Ureter (tissue), 1 donor: ENCODE measurements at places on chromosomes 12 and 14.
A peak's percentile ranks its signal among the peaks of the same experiment; 100 is the strongest.

GRCh38 chr14:36176524-36176923 lies at the start of gene PTCSC3:
TSS of gene PTCSC3 (minus strand) at chr14:36176722.
- no peak for DNase-seq

DNA sequence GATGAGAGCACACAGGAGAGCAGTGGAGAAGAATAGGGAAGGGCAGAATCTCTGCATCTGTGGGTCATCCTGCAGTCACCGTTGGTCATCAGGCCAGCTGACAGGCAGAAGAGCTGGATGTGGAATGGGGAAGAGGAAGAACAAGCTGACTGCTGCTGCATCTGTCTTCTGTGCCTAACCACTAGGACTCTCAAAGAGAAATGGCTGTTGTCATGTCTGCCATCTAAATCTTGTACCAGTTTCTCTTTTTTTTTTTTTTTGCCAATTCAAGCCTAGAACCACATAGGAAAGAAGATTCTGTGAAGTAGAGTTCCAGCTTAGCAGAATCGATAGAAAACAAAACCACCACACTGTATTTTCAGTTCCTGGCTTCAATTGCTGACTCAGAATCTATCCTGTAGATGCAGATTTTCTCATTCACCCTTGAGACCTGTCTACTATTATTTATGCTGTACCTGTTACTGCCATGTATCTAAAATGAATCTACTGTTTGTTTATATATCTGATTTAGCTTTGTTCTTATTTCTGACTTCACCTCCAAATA lies 421.9 kb upstream of the PRICKLE1 start:
- no peak for DNase-seq

- DNase-seq, result no peak
Observed at GRCh38 chr12:22969521-22969920, 344.6 kb downstream of the ETNK1 start.

DNA sequence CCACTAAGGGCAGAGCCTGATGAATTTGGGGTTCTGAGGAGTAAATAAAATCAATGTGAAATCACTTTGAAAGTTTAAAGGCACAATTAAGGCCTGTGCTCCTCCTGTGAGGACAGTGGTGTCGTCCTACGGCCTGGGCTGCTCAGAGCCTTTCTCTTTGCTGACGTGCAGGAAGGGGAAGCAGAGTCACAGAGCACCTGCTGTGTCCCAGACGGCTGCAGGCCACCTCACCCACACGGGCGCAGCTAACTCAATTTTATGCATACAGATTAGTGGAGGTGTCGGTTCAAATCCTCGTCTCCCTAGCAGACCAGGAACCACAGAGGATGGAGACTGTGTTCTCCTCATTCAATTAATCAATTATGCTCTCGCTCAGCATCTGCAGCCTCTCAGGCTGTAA lies 11.4 kb upstream of the DLK1 start:
- DNase-seq, result no peak

GRCh38 chr12:49440035-49440434 lies 72.8 kb downstream of the SPATS2 start:
- DNase-seq, result no peak

DNA sequence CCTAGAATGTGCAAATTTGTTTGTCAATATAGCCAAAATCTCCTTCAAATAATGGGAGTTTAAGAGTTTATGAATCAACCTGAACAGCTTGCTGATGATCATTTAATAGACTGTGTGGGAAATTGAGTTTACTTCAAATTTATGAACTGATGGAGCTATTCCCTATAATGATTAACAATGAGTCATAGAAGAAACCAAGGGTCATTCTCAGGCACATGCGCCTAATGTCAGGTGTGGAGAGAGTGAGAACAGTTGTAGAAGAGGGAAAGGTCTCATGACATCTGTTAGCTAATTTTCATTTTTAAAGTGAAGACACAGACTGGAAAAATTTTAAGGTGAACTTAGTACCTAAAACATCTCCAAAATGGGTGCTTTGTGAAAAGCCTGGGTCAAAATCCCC lies 191.8 kb downstream of the BMP4 start:
- no peak for DNase-seq

DNA sequence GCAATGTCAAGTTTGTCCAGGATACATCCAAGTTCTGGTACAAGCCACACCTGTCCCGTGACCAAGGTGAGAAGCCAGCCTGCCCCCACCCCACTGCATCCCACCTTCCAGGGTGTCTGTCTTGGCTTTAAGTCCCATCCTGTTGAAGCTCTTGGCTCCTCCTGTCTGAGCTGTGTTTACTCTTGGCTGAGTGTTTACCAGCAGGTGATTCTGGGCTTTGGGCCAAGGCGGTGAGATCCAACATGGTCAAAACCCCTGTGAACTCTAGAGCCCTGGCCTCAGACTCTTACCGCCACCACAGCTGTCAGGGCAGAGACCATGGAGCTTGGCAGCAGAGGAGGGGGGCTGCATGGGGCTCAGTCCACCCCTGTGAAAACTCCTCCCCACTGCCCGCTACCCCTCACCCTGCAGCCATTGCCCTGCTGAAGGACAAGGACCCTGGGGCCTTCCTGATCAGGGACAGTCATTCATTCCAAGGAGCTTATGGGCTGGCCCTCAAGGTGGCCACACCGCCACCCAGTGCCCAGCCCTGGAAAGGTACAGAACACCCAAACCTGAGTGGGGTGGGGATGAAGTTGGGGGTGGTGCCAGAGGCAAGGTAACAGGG lies 11.6 kb downstream of the TNS2 start:
- DNase-seq, result peak; percentile 61

DNA sequence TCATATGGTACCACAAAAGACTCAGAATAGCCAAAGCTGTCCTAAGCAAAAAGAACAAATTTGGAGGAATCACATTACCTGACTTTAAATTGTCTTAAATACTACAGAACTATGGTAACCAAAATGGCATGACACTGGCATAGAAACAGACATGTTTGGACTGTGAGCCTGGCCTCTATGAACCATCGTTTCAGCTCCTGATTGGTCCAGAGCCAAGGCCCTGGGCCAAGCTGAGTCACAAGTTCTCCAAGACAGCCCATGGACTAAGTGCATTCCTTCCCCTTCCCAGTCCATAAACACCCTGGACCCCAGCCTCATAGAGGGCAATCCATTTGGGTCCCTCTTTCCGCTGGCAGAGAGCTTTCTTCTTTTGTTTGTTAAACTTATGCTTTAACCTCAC lies 12.1 kb upstream of the PRR4 start:
- no peak for DNase-seq

GRCh38 chr12:31682136-31682962 lies 22.9 kb downstream of the ETFBKMT start:
- DNase-seq, result peak; percentile 54

DNA sequence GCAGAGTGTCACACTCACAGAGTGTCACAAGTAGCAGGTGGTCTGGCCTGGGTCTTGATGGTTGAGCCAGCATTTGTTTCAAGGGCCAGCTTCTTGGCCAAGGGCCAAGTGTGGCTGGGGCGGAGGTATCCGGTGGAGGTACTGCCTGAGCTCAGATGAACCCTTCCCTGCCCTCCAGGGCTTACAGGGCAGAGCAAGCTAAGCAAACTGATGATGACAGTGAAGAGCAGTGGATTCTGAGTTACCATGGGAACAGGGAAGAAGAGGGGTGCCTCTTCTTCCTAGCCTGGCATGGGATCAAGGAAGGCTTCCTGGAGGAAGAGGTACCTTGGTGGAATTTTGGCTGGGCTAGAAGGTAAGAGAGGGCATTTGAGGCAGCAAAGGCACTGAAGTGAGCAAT lies 35.7 kb downstream of the MVK start:
- DNase-seq, result no peak

DNA sequence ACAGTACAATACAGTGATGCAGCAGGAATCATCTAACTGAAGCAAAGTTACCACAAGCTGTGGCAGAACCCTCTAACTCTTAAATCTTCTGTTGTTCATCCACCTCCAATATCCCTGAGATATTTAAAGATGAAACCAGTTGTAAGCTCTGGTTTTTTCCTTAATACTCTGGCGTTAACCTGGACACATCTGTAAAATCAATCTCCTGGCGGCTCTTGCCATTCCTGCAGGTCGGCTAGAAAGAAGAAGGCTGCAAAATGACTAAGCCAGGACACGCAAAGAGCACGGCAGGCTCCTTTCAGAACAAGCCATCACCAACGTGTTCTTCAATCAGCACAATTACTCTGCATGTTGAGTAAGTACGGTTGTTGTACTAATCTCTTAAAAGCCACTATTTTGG lies 309.3 kb downstream of the MED13L start:
- no peak for DNase-seq

DNA sequence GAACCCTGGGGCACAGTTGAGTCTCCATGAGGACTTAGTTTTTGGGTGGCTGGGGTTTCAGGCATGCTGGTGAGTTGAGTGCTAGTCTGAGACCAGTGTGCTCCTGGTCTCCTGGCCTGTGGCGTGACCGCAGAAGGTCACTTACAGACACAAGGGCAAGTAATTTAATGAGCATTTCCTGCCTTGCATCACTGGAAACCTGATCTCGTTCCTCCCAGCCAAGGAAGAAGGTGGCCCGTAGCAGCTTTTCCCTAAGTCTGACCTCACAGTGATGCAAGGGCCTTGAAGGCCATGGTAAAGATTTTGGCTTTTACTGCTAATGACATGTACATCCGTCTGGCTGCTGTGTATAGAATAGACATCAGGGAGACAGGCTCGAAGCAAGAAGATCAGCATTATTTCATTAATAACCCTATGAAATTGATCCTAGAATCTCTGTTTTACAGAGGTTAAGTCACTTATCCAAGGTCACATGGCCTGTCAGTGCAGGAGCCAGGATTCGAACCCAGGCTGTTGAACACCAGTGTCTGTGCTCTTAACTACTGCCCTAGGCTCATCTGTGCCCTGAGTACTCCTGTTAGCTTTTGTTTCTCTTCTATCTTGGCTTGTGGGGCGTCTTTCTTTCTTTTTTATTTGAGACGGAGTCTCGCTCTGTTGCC lies 4.6 kb downstream of the TMEM120B start:
- DNase-seq, result no peak

DNA sequence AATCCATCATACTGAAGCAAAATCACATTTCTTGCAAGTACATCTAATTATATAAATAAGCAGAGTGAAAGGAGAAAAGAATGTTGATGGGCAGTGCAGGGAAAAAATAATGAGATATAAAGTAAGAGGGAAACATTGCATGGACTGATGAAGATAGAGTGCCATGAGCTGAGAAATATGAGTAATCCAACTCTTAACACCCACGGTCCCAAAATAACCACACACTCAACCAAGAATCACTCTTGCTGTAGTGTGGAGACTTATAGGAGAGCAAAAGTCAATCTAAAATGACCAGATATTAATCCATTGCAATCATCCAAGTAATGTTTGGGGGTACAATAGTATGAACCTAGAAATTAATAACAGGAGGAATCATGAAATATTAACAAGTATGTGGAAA lies 40.2 kb downstream of the MYF5 start:
- no peak for DNase-seq

GRCh38 chr14:80381807-80382363 lies 170.6 kb upstream of the DIO2 start:
- DNase-seq, result no peak

DNA sequence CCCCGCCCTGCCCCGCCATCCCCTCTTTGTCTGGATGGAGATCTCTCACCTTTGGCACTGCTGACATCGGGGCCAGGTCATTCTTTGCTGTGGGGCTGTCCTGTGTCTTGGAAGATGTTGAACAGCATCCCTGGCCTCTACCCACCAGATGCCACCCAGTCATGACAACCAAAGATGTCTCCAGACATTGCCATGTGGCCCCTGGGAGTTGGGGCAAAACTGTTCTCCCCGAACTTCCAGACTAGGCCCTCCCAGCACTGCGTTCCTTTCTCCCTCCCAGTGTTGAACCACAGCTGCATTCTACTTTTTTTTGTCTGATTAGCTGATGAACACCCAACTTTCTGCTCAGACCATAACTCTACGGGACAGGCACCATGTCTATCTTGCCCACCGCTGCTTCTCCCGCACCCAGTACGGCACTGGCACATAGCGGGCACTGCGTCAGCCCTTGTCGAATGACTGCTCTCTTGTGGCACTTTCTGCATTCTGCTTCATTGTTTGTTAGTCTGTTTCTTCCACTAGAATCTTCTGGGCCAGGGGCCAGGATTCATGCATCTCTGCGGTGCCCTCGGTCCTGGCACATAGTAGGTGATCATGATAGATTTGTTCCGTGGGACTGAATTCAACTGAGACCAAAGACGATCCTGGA lies 13.1 kb upstream of the MYL2 start:
- no peak for DNase-seq

DNA sequence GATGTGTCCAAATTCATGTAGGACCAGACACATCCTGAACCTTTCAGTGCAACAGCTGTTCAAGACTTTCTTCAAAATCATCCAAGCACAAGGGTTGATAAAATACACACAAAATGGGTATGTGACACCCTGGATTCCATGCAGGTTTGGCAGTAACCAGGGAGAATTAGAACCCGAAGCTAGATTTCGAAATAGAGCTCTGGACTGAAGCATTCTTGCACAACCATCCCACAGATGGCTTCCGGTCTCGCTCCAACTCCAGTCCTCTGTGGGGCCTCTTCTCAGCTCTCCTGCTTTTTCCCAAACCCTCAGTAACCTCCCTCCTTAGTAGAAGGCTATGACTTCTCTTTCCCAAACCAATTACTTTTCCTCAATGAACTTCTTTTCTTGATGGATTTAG lies 171.3 kb downstream of the TTC7B start:
- no peak for DNase-seq

DNA sequence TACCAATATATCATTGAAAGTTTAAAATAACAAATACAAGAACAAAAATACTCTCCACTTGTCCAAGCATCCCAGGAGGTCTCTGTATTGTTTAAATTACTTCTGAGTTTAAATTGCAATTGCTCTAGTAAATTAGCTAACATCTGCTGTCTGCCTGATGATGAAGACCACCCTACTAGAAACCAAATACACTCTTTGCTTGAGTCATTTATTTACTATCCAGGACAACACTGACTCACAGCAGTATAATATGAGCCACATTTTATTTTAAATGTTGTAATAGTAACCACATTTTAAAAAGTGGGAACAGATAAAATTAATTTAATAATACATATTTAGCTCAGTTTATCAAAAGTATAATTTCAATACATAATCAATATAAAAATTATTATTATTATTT lies 62.9 kb upstream of the EEA1 start:
- DNase-seq, result no peak
